ENCODE measurements at places on chromosomes 3 and 15.

DNA sequence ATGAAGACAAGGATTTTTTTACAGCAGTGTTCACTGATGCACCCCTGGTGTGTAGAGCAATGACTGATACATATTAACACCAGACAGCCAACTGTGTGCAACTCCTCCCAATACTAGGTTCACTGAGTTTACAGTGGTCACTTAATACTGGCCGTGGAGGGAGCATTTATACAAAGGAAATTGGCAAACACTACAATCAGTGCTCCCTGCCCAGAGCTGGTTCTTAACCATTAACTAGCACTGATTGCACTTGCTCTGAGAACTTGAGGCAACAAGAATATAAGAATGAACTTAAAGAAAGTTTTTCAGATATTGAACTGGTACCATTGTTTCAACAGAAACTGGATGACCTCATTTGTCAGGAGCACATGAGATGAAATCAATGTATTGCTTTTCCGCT, 110.6 kb downstream of the MAGI1 start:
- no peak for DNase-seq

- DNase-seq, result no peak
Measured at GRCh38 chr3:66480666-66481065, 20.2 kb downstream of the LRIG1 start.

DNA sequence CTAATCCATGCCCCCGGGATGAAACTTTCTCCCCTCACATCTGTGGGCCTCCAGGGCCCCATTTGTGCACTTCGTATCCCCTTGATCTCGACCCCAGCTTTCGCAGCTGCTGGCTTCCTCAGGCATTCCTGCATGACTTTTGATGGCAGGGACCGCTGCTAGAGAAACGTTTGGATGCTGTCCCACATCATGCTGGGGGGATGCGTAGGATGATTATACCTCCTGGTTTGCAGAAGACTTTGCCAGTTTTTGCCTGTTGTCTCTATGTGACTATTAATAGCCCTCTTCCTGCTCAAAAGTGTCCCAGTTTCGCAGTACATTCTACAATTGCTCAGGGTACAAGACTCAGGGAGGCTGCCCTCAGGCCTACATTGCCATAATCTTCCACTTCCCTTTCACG, 10.4 kb upstream of the KCNAB1 start:
- no peak for DNase-seq

- no peak for DNase-seq
Measured at GRCh38 chr15:94230431-94230882, 904 bp upstream of the MCTP2 start.

- no peak for DNase-seq
Measured at GRCh38 chr3:168040607-168041208, 55.0 kb downstream of the GOLIM4 start.
